ENCODE measurements at places on chromosomes 12 and 14.

DNA sequence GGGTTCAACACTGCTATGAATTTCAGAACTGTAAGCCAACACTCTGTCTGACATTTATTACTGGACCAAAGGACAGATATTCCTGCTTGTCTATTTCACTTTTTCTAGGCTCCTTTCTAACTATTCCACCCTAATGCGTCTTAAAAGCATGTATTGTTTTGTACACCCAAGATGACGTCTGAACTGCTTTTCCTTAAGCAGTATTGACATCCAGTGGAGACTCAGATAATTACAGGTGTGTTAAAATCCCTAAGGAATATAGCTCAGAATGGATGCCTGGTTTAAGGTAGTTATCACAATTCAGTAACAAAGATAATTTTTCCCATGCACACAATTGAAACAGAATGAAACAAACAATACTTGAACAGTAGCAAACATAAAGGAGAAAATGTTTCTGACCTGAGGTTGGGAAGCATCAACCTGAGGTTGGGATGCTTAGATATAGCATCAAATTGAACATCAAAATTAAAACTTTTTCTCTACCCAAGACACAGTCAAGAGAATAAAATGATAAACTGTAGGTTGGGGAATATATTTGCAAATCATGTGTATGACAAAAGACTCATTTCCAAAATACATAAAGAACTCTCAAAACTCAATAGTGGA lies 93.7 kb upstream of the PTPRR start:
- peak; percentile 65 for DNase-seq

DNA sequence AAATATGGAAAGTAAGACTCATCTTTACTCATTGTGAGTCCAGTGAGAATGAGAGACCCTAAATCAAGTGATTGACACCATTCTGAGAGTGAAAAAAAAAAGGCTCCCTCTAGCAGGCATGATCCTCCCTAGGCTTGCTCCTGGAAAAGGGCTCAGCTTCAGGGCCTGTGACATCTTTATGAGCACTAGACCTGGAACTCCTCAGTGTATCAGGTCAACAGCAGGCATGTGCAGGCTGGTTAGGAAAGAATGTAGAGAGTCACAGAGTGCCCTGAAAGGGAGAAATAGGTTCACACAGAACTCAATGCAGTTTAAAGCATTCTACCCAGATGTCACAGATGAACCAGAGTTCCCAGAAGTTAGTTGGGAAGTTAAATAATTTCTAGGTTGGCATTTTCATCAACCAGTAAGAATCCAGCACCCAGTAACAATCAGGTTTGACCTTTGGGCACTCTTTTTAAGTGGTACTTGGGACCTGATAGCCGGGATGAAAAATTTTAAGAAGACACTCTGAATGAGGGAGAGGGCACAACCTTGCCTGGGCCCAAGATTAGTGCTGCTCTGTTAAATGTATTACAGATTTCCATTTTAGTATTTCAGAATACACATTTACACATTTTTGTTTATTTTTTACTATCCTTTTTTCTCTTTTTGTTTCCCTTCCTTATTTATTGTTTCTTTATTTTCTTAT lies 828.8 kb downstream of the C12orf50 start:
- DNase-seq = no peak

DNA sequence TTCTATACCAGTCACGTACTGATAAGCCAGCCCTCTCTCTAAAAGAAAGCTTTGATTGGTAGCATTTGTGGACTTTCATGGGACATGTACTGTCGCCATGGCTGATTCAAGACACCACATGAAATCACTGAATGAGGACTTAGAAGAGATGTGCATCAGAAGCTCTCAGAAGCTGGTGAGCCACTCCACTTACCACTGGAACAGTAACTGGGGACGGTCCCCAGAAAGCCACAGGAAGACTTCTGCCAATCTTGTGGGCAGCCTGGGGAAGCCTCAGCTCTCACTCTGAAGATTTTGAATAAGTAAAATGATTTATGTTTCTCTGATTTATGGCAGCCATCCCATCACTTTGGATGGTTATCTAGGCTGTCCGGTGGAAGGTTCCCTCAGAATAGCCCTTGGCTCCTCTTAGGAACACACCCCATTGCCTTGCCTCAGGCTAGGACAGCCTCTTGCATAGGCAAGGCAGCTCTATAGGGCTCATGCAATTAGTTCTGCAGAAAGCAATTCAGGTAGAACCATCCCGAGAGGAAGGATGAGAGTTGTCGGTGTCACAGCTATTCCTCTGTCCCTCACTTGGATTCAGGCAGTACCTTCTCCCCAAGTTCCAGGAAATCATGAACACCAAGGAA lies 9.8 kb downstream of the DHRS1 start:
- no peak for DNase-seq

- DNase-seq = peak; percentile 10
Observed at GRCh38 chr14:52467515-52468266, 84.6 kb downstream of the TXNDC16 start.

DNA sequence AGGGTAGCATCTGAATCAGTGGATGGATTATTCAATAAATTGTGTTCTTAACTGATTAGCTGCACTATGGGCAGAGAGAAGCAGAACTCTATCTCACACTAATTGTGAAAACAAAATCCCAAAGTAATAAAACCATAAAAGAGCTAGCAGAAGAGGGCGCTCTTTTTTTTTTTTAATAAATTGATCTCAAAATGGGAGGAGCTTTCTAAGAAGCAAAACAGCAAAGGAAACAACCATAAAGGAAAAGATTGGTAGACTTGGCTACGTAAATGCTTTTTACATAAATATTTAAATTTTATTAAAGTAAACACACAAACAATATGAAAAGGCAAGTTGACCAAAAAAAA lies 1.5 kb upstream of the TM7SF3 start:
- peak; percentile 32 for DNase-seq

- DNase-seq = no peak
Observed at GRCh38 chr12:72134246-72135020, 137.7 kb upstream of the TRHDE start.

- DNase-seq = no peak
Observed at GRCh38 chr12:92675092-92675865, 27.5 kb upstream of the PLEKHG7 start.

All from fibroblast of gingiva (primary cell).